ENCODE measurements at places on chromosomes 6 and 20.

DNA sequence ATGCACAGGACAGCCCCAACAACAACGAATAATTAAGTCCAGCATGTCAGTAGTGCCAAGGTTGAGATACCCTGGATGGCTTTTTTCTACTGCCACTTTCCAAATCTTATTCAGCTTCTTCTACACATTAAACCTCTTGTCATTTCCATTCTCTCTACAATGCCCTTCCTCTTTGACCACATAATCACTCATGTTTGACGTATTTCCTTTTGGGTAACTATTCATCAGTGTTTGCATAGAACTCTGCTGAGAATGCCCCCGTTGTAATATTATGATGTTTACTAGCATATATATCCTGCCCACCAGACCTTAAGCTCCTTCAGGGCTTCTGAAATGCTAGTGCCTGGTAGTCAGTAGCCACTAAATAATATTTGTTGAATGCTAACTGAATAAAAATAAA, 515.3 kb upstream of the RNF217 start:
- DNase-seq = no peak

GRCh38 chr6:79543886-79544285, 6.7 kb upstream of the LCA5 start:
- DNase-seq = no peak

DNA sequence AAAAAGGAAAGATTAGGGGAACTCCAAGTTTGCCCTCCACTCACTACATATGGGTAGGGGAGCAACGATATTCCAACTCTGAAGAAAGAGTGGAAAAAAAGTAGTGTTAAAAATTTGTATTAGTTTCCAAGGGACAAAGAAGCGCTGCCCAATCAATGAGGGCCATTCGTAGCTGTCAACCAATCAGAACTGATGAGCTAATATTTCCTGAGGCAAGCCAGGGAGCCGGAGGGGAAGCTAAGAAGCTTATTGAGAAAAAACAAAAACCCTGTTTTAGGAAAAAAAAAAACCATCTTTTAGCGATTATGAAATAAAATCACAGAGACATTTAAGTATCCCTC, 59.5 kb downstream of the TRIM38 start:
- DNase-seq = peak; percentile 50

DNA sequence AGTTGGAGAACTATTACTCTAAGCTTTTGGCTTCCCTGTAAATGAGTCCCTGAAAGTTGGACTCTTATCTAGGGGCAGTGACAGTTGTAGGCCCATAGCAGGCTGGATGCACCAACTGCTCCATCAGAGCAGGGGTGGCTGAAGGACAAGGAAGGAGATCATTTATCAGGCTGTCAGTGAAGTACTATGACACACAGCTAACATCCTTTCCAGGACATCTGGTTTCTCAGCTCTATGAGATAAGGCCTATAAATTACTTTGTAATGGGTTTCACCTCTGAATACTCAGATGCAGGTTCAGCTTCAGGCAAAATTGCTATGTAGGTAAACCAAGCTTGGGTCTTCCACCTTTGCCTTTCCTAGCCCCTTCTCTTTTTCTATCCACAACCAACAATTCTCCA, 468.5 kb downstream of the KIF16B start:
- DNase-seq = no peak

DNA sequence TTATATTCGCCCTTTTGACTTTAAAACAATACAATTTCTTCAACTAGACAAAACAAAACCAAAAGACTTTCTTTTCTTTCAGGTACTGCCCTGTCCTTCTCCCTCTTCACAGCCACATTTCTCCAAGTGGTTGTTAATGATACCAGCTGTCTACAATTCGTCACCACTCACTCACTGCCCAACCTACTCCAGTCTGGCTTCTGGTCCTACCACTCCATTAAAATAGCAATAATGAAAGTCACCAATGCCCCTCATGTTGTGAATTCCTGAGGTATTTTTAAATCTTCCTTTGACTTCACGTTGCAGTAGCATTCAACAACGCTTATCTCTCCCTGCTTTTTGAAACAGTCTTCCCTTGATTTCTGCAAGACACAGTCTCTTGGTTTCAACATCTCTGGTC, 11.6 kb upstream of the MAN1A1 start:
- no peak for DNase-seq

GRCh38 chr6:143696664-143697000, 18.9 kb downstream of the PHACTR2 start:
- DNase-seq = no peak

- no peak for DNase-seq
Measured at GRCh38 chr20:24079661-24080412, 91.3 kb upstream of the GGTLC1 start.

- no peak for DNase-seq
Measured at GRCh38 chr20:39775110-39775509, 813.0 kb downstream of the DHX35 start.

GRCh38 chr6:65799389-65799788, 92.4 kb upstream of the EYS start:
- no peak for DNase-seq

- DNase-seq = peak; percentile 44
Measured at GRCh38 chr6:125747589-125748405, 1.6 kb upstream of the HEY2 start.

GRCh38 chr6:122214605-122215318, 184.7 kb upstream of the HSF2 start:
- DNase-seq = no peak

DNA sequence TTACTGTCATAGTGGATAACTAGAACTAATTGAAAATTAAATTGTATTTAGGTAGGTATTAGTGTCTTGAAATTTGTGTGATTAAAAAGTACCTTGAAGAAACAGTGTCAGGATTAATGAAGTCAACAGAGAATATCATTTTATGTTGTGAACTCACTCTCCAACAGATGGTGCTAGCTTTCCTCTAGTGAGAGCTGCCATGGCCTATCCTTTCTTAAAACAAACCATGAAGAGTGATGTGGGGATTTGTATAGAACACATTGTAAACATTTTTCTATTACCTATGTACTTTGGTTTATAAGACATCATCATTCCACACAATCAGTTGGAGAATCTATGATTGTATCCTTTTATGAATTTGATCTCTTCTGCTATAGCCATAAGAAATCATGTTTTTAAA, 4.8 kb upstream of the SRSF12 start:
- DNase-seq = peak; percentile 34

DNA sequence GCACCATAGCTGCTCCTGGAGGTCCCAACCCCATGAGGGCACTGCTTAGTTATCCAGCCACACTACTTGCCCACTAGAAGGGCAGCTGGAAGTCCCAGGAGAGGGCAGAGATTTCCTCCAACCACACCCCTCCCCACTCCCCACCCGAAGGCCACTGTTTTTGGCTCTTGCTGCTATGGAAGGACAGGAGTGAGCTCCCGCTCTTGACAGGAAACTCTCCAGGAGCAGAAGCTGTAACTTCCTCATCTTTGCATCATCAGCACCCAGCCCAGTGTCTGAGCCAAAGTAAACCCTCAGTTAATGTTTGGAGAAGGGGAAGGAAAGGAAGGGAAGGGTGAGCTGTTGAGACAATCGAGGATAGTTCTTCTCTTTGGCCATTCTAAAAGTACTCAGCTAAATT, 120.7 kb downstream of the MTFR2 start:
- no peak for DNase-seq

- no peak for DNase-seq
Measured at GRCh38 chr20:44014807-44015732, 100.4 kb downstream of the TOX2 start.

GRCh38 chr6:90266905-90267621, 29.6 kb downstream of the BACH2 start:
- DNase-seq = no peak

DNA sequence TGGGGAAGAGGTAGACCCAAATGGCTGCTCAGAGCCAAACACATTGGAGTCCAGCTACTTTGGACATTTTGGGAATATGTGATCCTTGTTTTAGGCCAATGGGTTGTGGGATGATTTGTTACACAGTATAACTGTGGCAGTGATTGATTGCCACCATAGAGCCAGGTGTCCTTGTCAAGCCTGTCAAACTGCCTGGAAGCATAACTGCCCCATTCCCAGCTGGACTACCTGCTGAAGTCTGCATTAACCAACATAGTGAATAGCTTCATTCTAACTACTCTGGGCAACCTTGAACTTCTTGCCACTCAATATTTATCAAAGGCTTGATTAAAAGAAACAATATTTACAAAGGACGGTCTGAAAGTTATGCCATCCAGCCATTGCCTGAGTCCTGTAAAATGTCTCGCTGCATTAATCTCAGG, 164.7 kb downstream of the LINC00237 start:
- no peak for DNase-seq

- no peak for DNase-seq
Measured at GRCh38 chr6:434051-434705, 42.6 kb downstream of the IRF4 start.

- DNase-seq = no peak
Measured at GRCh38 chr6:142300302-142300701, 1.5 kb upstream of the ADGRG6 start.

- no peak for DNase-seq
Measured at GRCh38 chr20:7106910-7107309, 339.4 kb downstream of the BMP2 start.

Data from iPS-NIHi11 (cell line).